D721Med (cell line): ENCODE measurements at places on chromosomes 12 and 14.
A peak's percentile ranks its signal among the peaks of the same experiment; 100 is the strongest.

GRCh38 chr14:85391892-85392291, 138.1 kb upstream of the FLRT2 start:
- DNase-seq = no peak

GRCh38 chr12:120252071-120252906, 13.2 kb downstream of the PXN start:
- no peak for DNase-seq

DNA sequence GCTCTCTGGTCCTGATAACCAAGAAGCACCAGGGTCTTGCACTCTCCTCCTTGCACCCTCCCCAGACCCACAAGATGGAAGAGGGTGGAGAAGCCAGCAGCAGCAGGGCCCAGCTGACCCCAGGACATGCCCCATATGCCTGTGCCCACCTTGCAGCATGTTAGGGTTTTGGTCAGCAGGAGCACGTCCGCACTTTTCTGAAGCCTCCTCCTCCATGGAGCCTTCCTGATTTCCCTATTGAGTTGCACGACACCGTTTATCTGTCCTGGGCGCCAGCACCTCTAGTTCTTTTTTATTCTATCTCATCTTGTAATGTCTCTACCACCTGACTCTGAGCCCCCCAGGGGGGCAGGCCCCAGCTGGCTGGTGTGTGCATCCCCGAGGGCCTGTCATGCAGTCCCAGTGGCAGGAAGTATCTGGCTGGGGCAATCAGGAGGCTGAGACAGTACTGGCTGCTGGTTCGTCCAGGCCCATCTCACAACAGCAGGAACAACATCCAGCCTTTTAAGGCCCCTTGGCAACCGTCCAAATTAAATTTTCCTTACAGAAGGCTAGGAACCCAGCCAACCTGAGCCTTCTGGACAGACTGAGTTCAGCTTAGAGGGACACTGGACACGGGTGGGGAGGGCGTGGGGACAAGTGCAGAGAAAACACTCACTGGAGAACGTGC, 39.6 kb downstream of the CCDC85C start:
- DNase-seq = no peak

- DNase-seq = no peak
Observed at GRCh38 chr14:104792945-104793702, 2.4 kb downstream of the AKT1 start.

GRCh38 chr12:40158592-40159111, 52.8 kb upstream of the SLC2A13 start:
- no peak for DNase-seq

- DNase-seq = no peak
Observed at GRCh38 chr12:62466018-62466593, 520 bp upstream of the MON2 start.

- no peak for DNase-seq
Observed at GRCh38 chr14:56821177-56821576, 10.9 kb upstream of the OTX2 start.

- DNase-seq = no peak
Observed at GRCh38 chr12:64893961-64894360, 69.5 kb downstream of the TBC1D30 start.

- no peak for DNase-seq
Observed at GRCh38 chr14:41362139-41362538, 244.5 kb upstream of the LRFN5 start.

DNA sequence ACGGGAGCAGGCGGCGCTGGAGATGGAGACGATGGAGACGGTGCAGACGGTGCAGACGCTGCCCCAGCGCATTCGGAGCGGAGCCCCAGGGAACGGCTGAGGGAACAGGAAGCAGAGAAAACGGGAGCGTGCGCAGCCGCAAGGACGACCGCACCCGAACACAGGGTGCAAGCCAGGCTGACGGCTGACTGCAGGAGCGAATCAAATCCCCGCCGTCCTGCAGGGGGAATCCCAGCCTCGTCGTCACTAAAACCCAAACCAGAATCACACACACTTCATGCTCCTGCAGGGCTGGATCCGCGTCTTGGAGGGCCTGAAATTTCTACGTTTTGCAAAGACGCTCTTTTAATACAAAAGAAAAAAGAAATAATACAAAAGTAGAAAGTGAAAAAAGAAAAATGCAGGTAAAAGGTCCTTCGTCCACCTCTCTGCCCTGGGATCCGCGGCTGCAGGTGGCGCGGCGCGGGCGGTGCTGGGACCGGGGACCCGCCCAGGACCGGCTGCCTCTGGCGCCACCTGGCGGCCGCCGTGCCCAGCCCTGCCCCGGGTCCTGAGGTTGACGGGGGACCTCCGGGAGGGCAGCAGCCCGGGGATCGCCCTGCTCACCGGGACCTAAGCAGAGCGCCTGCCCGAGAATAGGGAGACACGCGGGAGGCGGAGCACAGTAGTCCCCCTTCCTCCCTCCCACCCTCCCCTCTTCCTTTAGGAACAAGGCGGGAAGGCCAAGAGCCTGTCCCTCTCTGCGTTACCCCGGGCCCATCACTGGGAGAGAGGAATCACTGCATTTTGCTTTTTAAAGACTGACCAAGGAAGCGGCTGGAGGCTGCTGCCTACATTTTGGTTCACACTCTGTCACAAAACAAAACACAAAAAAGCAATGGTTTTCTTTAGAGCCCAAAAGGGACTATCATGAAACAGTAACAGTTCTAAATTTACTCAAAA, 20.1 kb downstream of the STX2 start:
- no peak for DNase-seq

- DNase-seq = no peak
Observed at GRCh38 chr14:33488582-33488981, 462.3 kb downstream of the EGLN3 start.

DNA sequence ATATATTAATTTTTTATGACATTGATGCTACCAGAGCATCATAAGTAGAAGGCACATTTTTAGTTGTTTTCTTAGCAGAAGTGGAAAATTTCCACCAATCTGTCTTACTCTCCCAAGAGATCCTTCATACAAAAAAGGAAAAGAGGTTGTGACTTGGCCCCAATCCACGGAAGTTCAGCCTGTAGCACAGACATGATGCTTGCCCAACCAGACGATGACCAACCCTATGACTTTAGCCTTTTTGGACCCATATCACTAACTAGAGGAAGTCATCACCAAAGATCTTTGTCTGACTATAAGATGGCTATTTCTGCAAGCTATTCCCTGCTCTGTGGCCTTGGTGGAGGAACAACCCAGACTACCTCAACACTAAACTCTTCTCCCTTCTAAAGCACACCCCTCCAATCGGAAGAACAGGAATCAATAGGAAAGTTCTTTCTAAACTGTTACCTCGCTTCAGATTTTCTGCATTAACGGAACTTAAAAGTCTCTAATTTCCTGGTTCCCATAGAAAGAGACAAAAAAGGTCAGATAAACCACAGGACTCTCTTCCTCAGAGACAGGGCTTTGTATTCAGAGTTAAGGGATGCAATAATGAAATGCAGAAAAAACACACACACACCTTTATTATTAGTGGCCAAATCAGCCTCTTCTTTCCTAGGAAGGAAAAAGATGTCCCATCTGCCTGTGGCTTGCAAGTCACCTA, 4.1 kb upstream of the RHOJ start:
- no peak for DNase-seq

DNA sequence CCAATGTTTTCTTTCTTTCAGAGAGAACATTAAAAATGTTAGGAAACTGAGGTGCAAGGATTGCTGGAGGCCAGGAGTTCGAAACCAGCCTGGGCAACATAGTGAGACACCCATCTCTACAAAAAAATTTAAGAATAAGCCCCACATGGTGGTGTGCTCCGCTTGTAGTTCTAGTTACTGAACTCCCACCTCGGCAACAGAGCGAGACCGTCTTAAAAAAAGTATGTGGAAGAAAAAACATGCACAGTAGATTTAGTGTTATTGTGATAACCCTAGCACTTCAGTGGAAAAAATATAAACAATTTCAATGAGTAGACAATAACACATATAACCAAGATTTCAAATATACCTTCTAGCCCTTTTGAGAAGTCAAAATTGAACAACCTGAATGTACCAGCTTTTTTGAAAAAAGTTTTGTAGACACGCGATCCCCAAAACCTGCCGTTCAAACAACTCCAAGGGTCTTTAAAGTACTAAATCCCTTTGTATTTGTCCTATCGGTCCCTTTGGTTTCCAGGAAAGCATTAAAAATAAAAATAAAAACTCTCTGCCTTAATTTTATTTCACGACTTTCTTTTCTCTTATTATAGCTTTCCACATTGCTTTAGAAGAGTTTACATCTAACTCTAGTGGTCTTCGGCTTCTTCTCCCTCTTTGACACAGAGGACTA, 1.0 kb upstream of the ANO6 start:
- DNase-seq = no peak

DNA sequence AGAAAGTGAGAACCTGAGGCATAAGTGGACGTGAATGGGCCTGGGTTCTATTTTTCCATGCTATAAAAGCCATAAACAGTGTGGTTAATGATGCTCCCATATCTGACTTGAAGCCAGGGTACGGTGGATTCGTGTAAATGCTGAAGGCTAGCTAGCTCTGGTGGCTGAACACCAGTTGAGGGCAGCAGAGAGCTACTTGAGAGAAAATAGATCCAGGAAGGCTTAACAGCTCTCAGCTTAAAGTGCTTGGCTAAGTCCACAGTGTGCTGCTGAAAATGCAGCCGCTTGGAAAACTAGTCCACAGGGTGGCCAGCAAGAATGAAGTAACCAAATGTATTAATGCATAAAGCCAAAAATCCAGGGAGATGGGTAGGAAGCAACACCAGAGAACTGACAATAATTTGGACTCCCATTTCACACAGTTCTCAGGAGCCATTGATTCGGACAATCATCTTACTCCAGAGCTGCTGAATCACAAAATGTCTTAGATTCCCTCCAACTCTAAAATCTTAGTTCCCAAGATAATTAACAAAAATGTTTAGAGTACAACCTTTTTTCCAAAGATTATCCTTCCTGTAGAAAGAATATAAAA, 15.0 kb upstream of the FOXG1 start:
- no peak for DNase-seq

GRCh38 chr14:95098984-95099599, 58.2 kb downstream of the DICER1 start:
- DNase-seq = no peak

GRCh38 chr12:9760120-9760519, 581 bp downstream of the CD69 start:
- no peak for DNase-seq

GRCh38 chr14:25056688-25057078, 6.7 kb upstream of the STXBP6 start:
- DNase-seq = no peak

DNA sequence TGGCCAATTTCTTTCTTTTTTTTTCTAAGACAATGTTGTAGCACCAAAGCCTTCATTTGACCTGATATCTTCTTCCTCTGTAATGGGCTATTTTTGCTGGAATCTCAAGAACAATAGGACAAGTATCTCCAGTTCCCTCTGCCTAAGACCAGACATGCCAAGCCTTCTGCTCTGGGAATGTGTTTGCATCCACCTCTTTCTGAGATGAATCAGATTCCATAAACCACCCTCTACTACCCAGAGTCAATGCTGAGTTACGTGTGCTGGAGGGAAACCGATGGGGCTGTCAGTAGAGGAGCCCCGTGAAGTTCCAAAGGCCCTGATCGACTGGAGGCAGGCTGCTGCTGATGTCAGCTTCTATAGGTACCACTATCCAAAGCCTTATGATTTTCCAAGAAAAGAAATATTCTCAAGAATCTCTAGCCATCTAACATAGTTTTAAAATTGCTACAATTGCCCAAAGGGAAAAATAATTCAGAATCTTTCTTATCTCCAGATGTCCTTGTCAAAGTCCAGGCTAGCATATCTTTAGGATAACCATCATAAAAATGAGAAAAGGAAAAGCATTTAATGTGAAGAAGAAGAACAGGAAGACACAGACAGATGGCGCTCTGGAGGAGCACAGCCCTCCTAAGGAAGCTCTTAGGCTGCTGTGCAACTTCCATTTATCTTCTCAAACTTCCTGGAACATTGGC, 101.9 kb downstream of the SLC8A3 start:
- no peak for DNase-seq

DNA sequence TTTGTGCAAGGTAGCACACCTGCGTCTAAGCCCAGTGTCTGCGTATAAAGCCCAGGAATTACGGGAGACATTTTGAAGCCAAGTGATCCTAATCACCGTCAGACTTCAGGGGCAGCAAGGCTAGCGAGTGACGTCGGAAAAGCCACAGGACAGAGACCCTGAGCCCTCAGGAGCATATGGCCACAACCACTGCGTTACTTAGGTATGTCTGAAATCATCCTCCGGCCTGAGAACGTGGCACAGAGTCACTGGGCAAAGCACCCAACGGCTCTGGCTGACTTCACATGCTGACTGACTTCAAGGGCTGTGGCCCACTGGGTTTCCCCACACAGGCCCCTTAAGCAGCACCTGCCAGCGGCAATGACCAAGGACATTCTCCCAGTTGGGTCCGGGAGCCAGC, 71.5 kb downstream of the RIMBP2 start:
- no peak for DNase-seq

DNA sequence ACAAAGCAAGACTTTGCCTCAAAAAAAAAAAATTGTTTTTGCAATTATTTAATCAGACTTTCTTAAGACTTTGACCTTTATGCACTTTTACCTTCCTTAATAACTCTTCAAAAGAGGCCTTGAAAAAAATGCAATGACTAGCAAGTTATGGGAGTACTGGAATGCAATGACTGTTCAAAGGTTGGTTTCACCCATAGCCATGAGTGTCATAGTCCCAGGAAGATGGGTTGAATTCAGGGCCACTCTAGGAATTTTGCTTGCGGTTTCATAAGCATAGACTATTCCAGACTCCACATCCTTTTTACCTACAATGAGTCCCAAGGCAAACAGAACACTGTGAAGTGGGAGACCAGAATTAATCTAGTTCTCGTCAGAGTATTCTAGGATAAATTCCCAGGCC, 29.4 kb upstream of the DENND5B start:
- DNase-seq = no peak

- DNase-seq = no peak
Observed at GRCh38 chr14:71613168-71613567, 319.1 kb upstream of the RGS6 start.

- no peak for DNase-seq
Observed at GRCh38 chr14:60508363-60508706, 611 bp upstream of the SIX6 start.

- no peak for DNase-seq
Observed at GRCh38 chr14:80055667-80056496, 155.4 kb downstream of the DIO2 start.

GRCh38 chr12:111766608-111767361, at the start of gene ALDH2:
TSS of gene ALDH2 (plus strand) at chr12:111766933. CDS start at chr12:111766983, 50 bp downstream.
- peak; percentile 87 for DNase-seq

- no peak for DNase-seq
Observed at GRCh38 chr14:37792124-37792523, 196.7 kb downstream of the TTC6 start.

- DNase-seq = no peak
Observed at GRCh38 chr12:46377678-46378077, 5.1 kb upstream of the SLC38A2 start.

- DNase-seq = no peak
Observed at GRCh38 chr14:102491366-102491765, 18.2 kb downstream of the ANKRD9 start.

- DNase-seq = no peak
Observed at GRCh38 chr12:102917026-102917787, at the start of gene PAH. TSS of gene PAH (minus strand) at chr12:102917244. CDS start at chr12:102917130, 114 bp downstream.

DNA sequence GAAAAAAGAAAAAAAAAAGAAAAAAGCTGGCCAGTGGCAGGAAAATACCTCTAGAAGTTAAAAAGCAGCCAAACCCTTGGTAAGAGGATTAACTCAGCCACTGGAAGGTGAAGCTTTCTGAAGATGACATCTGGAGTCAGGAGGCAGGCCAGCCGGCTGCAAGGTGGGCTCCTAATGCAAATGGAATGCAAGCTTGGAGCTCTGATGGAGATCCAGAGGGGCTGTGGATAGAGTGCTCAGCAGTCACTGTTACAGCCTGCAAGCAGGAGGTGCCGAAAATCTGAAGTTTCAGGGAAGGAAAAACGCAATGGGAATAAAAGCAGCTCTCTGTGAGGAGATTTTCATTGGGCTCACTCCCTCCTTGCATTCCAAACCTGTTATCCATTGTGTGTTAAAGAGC, 41.0 kb downstream of the GSC start:
- no peak for DNase-seq
